ENCODE measurements at places on chromosomes 2 and 18.

DNA sequence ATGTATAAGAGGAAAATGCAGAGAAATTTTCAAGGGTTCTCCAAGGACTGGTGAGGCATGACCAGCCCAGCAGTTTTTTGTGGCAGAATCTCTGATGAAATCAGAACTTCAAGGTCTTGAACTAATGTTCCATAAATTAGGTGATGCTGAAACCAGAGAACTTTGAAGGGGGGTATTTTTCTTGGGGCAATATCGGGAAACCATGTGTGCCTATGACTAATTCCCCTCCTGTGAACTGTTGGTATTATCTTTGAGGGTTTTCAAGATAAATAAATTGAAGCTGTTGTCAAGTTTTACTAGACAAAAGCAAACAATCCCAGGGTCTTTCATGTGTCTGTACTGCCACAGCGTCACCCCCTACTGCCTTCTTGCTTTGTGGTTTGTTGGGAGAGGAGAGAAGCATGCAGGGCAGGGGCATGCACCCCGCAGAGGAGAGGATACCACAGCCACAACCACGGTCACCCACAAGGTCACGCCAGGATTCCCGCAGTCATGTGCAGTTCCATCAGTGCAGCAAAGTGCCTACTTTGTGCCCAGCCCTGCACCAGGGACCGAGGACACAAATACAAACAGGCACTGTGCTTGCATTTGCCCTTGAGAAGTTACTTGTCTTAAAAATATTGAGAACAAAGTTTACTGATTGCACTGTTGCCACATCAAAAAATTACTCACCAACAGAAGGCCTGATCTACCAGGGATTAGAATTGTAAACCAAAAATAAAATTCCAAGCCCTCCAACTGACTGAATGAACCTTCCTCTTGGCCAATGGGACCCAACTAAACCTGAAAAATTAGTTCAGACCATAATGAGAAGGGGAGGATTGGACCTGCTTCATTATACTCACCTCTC, 413.3 kb upstream of the TRIB2 start:
- DNase-seq = peak; percentile 17

- DNase-seq = no peak
Measured at GRCh38 chr18:74217476-74218143, 69.3 kb downstream of the TIMM21 start.

GRCh38 chr2:49807689-49808088, 653.4 kb upstream of the FSHR start:
- no peak for DNase-seq

GRCh38 chr2:136110526-136110925, 7.4 kb downstream of the CXCR4 start:
- no peak for DNase-seq

DNA sequence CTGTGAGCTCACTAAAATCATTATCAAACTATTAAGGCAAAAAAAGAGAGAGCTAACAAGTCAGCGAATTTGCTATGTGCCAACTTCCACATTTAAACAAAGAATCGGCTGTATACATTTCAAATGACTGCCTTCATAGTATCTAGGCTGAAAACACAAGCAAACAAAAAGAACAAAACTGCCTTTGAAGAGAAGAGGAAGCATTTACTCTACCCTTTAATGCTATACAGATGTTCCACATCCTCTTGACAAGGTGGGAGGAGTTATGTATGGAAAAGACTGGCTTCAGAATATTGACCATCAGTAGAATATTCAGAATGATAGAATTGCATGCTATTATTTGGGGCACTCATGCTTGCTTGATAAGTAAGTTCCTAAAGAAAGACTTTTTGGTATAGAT, 741.7 kb downstream of the PLCL1 start:
- DNase-seq = no peak

- no peak for DNase-seq
Measured at GRCh38 chr18:50737127-50737526, 82.7 kb downstream of the MRO start.

GRCh38 chr2:48799601-48800000, 44.1 kb upstream of the LHCGR start:
- no peak for DNase-seq

DNA sequence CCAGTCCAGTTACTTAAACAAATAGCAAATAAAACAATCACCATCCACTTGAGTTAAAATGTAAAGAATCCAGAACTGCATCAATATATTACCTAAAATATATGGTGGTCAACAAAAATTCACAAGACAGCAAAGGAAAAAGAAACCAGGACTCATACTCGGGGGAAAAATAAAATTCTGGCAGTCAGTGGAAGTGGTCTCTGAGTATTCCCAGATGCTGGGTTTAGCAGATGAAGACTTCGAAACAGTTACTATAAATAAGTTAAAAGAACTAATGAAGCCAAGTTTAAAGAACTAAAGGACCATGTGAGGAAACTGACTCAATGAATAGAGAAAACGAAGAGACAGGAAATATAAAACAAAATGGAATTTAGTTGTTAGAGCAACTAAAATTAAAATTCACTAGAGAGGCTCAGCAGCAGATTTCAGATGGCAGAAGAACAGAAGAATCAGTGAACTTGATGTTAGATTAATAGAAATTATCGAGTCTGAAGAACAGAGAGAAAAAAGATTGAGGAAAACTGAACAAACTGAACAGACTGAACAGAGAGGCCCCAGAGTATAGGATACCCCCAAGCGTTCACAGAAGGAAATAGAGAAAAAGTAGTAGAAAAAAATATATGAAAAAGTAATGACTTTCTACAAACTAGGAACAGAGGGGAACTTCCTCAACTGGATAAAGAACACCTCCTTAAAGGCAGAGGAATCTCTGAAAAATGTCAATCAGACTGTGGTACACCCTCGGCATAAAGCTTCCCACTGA, 27.9 kb downstream of the MGAT4A start:
- DNase-seq = no peak

DNA sequence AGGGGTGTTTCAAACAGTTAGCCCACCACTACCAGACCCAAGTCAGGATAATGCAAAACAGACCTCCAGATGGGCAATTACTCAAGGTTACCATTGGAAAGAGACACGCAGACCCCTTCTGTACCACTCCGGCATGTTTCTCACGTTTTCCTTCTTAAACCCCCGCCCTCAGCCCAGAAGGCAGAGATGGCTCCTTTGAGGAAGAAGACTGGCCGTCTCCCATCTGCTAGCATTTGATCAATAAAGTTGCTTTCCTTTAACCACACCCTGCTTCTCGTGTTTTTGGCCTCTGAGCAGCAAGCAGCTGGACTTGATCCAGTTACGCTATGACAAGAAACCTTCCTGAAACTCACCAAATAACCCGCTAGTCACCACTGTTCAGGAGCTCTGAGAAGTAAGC, 1012.4 kb upstream of the GYPC start:
- no peak for DNase-seq

- DNase-seq = peak; percentile 80
Measured at GRCh38 chr2:201248288-201248844, 12.0 kb upstream of the CASP8 start.

DNA sequence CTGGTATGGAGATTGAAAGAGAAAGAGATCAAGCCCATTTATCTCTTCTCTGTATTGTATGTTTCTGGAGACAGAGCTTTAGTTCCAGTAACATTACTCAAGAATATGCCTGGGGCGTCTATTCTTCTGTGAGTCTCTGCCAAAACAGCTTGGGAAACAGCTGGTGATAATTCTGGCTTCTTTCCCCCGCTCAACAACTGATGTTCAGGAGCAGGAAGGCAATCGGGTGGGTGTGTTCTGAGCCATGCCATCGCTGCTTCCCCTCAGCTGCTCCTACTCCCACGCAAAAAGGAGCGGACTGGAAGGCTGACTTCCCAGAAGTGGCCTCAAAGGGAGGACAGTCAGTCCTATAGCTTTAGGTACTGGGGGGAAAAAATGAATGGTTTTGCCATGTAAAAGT, 695.1 kb downstream of the PLCL1 start:
- no peak for DNase-seq

- DNase-seq = peak; percentile 21
Measured at GRCh38 chr2:147045113-147045512, 799.7 kb upstream of the ACVR2A start.

GRCh38 chr2:186554850-186555671, 34.8 kb upstream of the ITGAV start:
- peak; percentile 11 for DNase-seq

GRCh38 chr2:115364093-115364492, 921.7 kb downstream of the DPP10 start:
- no peak for DNase-seq

- peak; percentile 90 for DNase-seq
Measured at GRCh38 chr2:128494640-128495321, 176.1 kb upstream of the HS6ST1 start.

DNA sequence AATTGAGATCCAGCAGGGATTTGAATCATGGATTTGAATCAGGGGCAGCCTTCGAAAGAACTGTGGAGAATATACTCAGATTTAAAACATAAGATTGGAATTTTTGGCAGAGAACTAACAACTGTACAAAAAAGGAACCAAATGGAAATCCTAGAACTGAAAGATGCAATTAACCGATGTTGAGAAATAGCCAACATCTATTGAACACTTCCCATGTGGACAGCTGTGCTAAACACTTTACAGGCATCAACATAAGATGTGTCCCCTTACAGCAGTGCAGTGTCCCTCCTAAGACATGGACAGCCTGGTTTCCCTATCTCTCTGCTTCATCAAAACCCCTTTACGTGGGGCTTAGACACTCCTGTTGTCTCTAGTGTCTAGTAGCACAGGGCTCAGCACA, 3.7 kb upstream of the IL1RN start:
- no peak for DNase-seq

DNA sequence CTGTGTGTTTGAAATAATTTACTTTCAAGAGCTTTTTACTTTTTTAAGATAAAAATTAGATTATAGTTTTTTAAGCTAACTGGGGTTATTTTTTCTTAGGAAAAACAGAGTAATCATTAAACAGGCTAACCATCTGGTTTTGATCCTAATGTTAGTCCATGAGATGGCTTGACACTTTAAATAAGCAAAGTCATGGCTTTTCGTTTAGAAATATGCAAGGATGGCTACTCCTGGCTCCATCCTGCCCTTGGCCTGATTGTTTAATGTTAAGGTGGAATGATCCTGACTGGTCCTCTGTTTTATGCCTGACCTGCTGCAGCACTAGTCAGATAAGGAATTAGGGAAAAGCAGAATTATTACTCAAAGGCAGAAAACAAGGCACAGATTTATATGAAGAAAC, 39.7 kb upstream of the PNPT1 start:
- DNase-seq = no peak

DNA sequence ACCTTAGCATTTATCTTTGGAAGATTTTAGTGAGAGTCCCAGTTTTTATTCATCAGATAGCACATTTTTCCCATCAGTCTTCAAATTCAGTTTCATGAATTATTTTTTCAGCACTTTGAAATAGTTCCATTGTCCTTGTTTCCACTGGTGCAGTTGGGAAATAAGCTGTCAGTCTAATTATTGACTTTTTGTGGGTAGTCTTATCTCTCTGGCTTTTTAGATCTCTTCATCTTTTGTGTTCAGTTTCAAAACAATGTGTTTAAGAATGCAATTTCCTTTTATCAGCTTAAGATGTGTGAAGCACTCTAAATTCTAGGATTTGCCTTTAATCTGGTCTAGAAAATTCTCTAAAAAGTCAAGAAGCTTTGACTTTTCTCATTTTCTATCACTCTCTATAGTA, 70.5 kb downstream of the GFPT1 start:
- DNase-seq = no peak

- DNase-seq = no peak
Measured at GRCh38 chr2:240836781-240837467, 16.9 kb upstream of the KIF1A start.

DNA sequence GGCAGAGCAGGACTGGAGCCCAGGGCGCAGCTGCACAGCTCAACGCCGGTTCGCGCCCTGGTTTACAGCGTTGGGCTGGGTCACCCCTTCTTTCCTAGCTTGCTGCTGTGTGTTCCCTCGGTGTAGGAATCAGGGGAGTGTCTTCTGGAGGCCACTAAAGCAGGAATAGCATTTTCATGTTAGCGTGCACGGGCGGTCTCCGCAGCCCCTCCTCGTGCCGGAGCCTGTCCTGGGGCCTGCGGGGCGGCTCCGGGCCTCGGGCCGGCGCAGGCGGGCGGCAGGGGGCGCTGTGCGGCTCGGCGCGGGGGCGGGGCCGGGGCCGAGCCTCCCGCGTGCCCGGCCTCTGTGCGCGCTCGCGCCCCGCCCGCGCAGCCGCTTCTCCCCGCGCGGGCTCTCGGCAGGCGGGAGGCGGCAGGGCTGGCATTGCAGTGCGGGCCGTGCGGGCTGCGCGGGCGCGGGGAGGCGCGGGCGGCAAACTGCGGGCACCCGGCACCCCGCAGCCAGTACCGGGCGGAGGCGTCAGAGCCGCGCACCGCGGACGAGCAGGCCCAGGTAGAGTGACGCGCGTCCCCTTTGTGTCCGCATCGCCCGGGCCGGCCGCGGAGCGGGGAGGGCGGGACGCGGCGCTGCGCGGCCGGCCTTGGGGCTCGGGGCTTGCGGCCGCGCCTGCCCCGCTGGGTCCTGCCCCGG, at the start of gene RNF144A:
Gene RNF144A (plus strand): TSS at position 342 of the 690 bp plus-strand sequence. CDS start 79,515 bp downstream, outside the sequence.
- peak; percentile 65 for DNase-seq

DNA sequence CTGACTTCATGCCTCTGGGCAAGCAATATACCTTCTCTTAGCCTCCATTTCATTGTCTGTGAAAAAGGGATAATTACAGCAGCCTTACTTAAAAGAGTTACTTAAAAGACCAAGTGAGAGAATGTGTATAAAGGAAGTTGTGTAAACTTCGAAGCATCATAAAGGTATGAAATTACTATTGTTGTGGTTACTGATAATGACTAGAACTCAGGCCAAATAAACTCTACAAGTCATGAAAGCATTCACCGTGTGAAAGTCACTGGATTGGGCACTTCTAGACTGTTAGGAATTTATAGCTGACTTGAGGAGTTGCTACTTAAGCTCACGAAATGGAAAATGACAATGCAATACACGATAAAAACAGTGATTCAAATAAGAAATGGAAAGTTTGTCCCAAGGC, 67.4 kb upstream of the HAAO start:
- peak; percentile 57 for DNase-seq

DNA sequence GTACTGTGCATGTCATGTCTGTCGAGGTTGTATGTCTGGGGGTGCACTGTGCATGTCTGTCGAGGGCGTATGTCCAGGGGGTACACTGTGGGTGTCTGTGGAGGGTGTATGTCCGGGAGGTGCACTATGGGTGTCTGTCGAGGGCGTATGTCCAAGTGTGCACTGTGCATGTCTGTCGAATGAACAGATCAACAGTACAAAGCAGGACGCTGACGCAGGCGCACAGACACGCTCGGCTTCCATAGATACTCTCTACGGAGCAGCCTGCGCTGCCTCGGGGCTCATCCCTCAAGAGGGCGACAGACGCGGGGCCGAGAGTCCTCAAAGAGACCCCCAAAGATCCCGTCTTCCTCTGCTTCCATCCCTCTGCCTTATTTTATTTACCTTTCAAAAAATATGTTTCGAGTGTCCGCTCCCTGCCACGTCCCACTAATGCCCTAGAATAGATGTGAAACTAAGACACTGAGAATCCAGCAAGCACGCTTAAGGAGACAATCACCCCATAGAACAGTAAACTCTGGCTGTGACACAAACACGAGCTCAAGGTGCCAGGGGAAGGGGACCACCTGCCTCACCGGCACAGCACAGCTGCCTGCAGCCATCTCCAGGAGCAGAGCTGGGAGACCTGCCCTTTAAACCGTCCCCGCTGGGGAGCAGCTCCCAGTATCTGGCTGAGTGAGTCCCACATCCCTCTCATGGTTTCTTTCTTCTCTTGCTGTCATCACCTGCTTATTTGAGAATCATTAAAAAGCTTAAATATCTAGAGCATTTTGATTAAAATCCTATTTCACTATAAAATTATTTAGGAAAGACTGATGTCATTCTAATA, 250.5 kb upstream of the MYT1L start:
- no peak for DNase-seq

- no peak for DNase-seq
Measured at GRCh38 chr2:8006181-8006580, 675.7 kb upstream of the ID2 start.
